ENCODE measurements at places on chromosomes 6 and 20.

GRCh38 chr6:40422046-40422445 is 165.1 kb downstream of the LRFN2 start:
- no peak for DNase-seq

DNA sequence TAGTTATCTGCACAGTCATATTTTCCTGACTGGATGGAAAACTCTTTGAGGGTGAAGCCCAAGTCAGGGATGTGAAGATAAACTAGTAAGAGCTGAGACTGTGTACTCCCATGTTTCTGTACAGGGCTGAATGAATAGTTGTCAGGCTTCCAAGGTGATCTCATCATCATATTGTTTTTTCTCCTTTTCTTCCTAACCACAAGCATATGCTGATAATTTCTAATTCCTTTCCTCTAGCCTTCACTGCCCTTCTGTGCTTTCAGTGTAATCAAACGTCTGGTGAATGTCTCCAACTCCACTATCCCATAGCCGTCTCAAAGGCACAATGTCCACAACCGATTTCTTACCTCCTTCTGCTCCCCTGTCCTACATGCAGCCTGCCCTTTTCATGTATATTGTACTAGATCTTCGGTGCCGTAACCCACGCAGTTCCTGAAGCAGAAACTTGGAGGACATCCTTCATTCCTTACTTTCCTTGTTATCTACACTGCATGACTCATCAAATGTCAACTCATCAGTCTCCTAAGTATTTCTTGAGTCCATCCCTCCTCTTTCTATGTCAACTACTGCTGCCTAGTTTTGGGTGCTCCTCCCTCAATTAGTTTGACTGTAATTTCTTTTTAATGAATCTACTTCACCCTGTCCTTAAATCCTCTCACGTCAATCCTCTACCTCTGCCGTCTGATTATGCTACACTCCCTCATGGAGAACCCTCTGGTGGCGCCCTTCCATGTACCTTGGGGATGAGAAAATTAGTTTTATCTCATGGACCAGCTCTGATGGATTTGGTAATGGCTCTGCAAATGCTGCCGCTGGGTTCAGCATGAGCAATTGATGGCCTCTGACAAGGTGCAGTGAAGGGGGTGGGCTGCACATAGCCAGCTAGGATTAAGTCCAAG is 21.9 kb downstream of the NCOA7 start:
- DNase-seq: no peak

DNA sequence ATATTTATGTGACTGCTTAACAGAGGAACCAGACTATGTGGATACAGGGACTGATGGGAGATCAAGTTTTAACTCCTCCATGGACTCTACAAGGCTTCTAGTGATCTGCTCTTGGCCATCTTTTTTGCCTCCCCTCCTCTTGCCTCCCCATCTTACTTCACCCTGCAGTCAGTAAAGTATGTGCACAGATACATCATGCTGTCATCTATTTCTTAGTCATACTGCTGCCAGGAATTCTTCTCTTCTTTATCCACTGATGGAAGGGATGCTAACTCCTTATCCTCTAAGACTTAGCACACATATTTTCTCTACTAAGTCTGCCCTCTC is 27.6 kb upstream of the FAM83C start:
- DNase-seq: peak; percentile 53

- DNase-seq: no peak
These were observed 97.3 kb downstream of the INSM1 start for GRCh38 chr20:20465252-20465651.

- DNase-seq: peak; percentile 79
These were observed 119.4 kb downstream of the NCOA3 start for GRCh38 chr20:47620808-47621805.

DNA sequence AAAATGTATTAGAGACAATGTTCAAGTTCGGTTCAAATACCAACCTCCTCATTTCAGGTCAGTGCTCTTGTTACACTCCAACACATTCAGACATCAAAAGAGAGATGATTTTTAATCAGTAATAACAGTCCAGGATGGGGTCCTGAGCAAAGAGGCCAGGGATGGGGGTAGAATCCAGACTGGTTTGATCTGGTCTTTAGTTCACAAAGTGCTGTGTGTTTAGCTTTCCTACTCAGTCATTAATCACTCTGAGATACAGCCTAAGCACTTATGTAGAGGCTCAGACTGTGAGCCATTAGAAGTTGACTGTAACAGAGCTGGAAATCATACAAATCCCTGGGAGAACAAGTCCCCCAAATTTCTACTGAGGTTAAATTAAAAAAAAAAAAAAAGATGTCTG is 241.6 kb downstream of the PTPRK start:
- no peak for DNase-seq

- no peak for DNase-seq
These were observed 336 bp upstream of the SMPDL3A start for GRCh38 chr6:122788663-122789181.

DNA sequence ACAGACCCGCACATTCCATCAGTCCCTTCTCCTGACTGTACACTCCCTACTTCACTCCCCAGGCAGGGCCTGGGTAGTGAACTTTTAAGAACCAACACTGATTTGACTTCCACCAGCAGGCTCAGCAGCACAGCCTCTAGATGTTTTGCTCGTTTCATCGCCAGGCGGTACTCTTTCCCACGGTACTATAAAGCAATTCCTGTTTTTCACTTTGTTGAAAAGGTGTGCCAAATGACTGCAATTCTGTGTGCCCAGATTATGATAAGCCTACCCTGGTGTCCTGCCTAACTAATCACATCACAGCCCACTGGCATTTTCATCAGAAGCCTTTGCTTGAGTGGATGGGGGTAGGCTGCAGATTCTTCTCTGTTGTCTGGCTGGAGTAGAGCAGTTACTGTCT is 12.9 kb upstream of the WTAP start:
- DNase-seq: no peak

DNA sequence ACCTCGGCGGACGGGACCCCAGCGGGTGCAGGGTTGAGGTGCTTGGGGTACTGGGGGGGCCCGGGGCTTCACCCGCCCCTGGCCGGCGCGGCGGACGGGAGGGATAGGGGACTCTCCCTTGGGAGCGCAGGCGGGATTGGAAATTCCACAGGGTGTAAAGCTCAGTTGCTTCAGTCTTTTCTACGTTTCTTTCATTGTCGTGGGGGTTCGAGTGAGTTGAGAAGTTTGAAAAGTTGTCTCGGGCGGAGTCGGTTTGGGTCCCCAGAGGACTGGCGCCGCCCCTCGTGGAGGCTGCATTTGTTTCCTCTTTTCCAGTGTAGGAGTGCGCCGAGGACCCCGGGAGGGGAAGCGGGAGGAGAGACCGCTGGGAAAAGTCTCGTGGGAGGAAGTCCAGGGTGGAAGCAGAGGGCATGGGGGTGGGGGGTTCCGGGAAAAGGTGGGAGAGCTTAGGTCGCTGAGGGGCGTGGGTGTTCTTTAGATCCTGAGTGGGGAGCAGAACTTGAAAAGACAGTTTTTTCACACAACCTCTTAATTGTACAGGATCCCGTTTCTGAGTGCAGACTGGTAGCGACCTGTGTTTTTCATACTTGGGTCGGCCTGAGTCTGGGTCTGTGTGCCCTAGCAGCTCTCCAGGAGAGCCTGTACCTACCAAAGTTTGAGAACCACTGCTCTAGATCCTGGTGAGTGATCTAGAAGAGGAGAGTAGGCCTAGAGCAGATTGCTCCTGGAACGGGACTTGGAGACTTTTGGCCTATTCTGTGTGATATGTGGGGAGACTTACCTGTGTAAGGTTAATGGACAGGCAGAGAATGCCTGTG is 495 bp downstream of the FAM83B start:
- peak; percentile 15 for DNase-seq

DNA sequence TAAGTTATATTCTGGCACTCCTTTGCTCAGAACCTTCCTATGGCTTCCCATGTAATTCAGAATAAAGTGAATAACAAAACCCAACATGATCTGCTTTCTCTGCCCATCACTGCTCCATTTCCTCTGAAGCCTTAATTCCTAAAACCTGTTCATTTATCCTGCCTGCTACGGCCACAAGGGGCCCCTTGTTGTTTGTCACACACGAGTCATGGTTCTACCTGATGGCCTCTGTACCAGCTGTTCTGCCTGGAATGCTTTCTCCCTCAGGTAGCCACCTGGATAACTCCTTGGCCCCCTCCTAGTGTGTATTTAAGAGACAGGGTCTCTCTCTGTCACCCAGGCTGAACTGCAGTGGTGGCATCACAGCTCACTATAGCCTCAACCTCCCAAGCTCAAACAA is 26.8 kb downstream of the ERGIC3 start:
- DNase-seq: peak; percentile 73

DNA sequence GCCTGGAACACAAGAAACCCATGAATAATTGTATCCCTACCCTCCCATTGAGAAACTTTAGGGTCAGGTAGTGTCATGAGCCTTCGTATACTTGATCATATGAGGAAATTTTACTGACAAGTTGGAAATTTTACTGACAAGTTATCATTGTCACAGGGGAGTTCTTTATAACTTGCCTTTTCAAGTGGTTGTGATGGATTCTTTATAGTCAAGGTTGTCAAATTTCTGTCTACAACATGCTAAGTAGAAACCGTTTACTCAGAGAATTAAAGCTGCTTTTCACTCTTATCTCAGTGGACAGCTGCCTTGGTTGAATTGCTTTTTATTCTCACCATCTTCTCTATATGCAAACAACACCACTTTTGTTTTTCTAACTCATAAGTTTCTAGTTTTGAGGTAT is 1286.4 kb downstream of the EPHA7 start:
- no peak for DNase-seq

- no peak for DNase-seq
These were observed 102.2 kb upstream of the RALGAPA2 start for GRCh38 chr20:20814685-20815084.

GRCh38 chr6:158384671-158385110 is 72.4 kb downstream of the TULP4 start:
- no peak for DNase-seq

DNA sequence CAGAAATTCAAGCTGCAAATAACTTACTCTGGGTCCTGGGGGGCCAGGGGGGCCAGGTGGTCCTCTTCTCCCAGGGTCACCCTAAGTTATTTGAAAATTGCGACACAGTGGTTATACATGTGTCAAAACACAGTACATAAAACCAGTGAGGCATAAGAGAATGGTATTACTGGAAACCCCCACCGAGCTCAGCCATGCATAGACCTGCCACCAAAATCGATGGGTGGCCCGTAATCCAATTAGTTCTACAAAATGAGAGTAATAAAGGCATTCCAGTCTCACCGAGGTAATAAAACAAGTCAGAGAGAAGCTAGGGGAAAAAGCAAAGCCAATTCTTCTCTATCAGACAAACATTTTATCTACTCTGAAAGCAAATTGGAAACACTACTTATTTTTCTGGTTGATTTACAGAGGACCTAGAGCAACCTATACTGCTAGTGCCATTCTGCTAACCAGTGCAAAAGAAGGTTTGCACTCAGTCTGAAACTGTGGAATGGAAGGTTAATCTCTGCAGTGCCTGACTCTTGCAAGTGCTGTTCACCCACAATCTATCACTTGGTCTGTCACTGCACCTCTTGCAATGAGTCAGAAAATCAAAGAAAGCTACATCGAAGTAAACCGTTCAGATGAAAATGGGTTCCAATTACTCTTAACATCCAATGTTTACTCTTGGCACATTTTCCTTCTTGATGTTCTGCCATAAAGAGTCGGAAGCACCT is 32.4 kb downstream of the COL9A1 start:
- DNase-seq: no peak

DNA sequence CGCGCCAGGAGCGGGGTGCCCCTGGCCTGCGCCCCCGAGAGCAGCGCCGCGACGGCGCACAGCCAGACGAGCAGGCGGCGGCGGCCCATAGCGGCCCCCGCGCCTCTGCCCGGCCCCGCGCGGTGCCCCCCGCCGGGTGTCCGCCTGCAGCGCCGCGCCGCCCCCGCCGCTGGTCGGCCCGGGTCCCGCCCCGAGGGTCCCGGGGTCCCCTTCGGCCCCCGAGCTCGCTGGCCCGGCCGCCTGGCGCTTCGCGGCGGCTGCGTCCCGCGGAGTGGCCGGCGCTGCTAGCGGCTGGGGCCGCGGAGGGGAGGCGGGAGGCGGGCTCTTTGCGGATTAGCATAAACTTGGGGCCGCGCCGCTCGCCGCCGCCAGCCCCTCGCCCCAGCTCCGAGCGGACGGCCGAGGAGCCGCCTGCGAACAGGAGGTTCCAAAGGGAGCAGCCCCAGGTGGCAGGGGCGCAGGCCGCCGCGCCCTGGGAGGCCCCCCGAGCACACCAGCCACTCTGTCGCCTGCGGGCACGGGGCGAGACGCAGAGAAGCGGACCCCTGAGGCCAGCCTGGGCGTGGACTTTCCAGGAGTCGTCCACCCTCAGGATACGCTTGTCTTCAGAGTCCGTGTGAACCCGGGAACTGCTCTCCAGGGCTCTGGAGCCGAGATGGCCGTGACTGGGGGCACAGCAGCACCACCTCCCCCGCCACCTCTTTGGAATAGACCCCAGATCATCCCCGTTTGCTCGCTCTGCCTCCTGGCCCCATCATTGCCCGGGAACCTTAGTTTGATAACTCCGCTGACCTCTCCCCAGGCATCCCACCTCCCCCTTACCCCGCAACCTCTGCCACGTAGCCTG is at the start of gene EMILIN3:
EMILIN3 (minus strand) TSS at position 273 of the 847 bp plus-strand sequence; CDS start at position 89, 184 bp downstream.
- DNase-seq: no peak

- no peak for DNase-seq
These were observed 12.2 kb downstream of the HEBP2 start for GRCh38 chr6:138416206-138416605.

DNA sequence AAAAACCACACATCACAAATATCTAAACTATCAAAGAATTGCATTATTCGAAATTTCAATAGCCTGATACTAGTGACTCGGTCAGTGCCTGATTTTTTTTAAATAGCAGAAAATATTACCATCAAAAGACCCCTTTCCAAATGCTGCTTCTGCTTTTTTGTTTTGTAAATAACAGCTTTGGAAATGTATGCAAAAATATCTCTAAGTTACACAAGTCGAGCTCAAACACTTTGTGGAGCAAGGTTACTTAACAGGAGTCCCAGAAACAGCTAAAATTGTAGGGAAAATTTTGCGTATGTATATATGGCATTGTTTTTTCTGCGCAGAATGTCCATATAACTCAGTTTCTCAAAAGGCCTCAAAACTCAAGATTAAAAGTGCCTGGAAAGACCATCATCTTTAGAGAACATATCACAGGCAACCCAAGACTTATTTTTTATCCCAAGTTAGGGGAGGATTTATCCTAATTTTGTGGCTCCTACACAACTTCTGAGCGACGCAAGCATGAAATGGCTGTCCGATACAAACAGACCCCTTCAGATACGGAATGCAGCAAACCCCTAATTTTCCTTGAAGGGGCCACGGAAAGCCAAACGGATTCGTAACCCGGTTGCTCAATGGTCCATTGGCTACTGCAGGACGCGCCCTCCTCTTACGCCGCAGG is 1.3 kb downstream of the CEP85L start:
- DNase-seq: peak; percentile 13

All from SW480 (cell line).